ENCODE measurements at places on chromosomes 4 and X.
A peak's percentile ranks its signal among the peaks of the same experiment; 100 is the strongest.

DNA sequence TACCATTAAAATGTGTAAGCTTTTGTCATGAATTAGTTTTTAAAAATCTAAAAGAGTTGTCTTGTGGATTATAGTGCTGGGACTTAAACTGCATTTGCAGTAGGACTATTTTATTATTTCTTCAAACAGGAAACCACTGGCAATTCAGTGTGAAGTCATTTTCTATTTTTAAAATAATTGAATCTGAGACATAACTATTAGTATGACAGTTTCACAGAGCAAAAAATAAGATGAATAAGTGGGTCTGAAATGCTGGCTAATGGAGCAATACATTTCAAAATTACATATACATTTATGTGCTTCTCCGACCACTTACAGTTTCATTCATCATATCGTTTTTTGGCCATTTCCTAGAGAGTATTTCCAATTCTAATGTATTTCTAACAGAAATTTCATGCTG, 75.3 kb upstream of the RAPGEF2 start:
- DNase-seq, result no peak

DNA sequence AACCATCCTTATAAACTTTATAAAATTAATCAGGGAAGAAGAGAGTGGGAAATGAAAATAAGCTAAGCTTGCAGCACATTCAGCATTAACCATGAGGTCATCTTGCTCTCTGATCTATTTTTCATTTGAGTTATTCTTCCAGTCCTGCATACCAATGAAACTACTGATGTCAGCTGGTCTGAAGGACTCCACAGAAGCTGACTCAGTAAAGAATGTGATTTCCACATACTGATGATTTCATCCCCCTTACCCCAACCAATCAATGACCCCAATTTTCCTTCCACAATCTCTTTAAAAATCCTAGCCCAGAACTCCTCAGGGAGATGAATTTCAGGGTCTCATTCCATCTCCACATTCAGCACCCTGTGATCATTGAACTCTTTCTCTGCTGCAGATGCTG, 18.8 kb upstream of the DSPP start:
- no peak for DNase-seq

- DNase-seq, result no peak
Observed at GRCh38 chr4:78439328-78439727, 112.2 kb upstream of the ANXA3 start.

- no peak for DNase-seq
Observed at GRCh38 chrX:154516656-154517100, 646 bp upstream of the FAM3A start.

DNA sequence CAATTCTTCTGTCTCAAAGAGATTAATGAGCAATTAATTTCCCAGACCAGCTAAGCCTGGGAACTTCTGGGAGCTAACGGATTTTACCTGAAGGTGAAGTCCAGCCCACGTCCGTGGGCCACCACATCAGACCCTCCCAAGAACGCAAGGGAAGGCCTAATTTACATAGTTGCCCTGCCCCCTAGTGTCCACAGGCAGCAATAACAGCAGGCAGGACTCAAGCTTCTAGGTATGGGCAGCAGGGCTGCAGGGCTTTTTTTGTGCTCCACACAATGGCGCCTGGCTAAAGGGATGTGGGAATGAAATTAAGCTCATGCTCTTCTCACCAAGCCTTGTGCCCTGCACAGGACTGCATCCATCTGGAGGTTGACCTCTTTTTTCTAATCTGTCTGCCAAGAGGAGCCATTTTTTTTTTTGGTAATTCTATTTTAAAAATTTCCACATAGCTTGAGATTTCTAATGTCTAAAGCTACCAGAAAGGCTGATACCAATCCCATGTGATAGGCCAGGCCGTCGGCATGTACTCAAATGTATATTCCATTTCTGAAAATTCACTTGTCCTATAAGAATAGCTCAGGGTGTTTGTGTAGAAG, 111.9 kb upstream of the TMEM164 start:
- DNase-seq, result peak; percentile 5

- DNase-seq, result no peak
Observed at GRCh38 chr4:174873931-174874330, 44.2 kb upstream of the ADAM29 start.

Data from stimulated activated CD4-positive, alpha-beta T cell treated with anti-CD3 and anti-CD28 coated beads, Interleukin-1b, Interleukin-23, amount 100 ng/mL, for 1 hour (primary cell).